A549 (cell line): ENCODE measurements at places on chromosomes 5 and 9.

- no peak for DNase-seq
Measured at GRCh38 chr5:51380603-51381207, 2.5 kb upstream of the ISL1 start.

DNA sequence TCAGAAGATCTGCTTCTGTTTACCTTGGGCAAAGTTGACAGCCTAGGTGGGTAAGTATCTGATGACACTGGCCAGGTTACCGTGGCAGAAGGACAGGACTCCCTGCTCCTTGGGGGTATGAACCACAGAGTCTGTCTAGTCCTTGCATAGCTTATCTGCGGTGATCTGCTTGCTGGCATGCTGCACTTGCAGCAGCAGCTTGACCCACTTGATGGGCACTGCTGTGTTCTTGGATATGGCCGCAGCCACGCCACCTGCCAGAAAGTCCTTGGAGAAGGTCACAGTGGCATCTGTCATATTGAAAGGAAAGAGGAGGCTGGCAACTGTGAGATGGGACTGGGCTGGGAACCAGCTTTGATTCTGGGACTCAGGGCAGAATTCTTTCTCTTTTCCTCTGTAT, 35.9 kb upstream of the POC5 start:
- no peak for DNase-seq

- peak; percentile 10 for DNase-seq
Measured at GRCh38 chr5:58545912-58546311, 37.0 kb upstream of the RAB3C start.

GRCh38 chr9:106862821-106863720, at the start of gene ZNF462:
TSS of gene ZNF462 (plus strand) at chr9:106863166. CDS start at chr9:106923384, 60,218 bp downstream.
- DNase-seq: peak; percentile 43

DNA sequence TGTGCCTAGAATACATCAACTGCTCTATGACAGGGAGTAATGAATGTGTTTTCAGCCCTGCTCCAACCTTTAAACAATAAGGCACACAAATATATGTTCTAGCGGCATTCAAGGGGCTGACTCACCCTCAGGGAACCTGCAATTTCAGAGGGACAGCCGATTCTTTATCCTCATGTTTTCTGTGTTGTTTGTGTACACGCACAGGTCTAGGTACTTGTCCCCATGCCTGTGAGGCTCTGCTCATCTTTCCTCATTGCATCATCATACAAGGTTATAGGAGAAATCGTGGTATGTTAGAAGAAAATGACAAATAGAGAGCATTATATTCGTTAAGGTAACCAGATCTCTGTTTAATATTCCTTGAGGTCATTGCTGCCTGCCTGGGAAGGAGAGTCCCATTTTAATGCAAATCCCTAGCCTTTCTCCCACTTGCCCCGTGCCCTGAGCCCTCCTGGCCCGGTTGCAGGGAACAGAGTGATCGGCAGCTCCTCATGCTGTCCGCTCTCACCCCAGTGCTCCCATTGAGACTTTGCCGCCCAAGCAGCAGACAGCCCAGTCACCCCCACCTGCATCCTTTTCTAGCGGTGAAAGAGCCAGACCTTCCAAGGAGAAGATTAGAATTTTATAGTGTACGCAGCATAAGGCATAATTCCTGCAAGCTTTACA, 14.6 kb downstream of the MAP1B start:
- DNase-seq: no peak

- no peak for DNase-seq
Measured at GRCh38 chr9:22718653-22719052, 272.0 kb downstream of the DMRTA1 start.

DNA sequence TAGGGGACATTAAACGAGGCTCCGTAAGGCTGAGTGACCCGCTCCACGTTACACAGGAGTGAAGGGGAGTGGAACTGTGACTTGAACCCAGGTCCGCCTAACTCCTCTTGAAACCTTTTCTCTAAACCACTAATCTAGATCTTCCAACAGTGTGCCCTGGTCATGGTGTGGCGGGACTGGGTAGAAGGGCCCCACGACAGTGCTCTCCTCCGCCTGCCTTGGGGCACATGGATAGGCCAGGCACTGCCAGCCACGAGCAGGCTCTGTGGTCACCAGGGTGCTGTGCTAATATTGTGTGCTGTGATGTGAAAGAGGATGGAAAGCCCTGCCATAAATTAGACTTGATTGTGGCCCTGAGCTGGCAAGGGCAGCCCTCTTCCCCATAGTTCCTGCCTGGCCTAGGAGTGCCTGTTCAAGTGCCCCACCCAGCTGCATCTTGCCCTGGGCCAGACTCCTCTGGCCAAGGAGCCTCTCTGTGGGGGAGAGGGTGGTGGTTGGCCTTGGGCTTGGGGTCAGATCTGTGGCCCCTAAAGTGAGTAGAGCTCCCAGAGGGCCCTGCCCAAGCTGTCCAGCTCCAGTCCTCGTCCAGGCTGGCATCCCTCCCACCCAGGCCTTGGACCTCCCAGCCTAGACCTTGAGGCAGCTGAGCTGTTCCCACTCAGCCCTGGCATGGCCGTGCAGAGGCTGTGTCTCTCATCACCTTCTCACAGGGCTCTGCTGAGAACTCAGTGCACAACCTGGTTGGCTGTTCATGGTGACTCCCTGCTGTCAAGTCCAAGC, 67.8 kb upstream of the TBC1D2 start:
- no peak for DNase-seq

DNA sequence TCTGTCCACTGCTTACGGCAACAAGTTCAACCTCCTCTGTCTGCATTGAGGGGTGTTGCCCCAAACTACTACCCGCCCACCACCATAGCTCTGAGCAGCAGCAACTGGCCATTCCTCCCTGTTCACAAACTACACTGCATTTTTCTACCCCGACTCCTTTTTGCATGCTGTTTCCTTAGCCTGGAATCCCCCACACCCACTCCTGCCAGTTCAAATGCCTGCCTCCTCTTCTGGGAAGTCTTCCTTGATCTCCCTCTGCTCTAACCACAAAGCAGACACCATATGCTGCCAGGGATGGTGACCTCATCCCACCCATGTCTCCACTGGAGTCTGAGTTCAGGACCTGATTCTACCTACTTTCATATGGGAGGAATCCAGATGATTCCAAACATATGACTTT, 13.3 kb downstream of the ALDH1B1 start:
- DNase-seq: no peak

DNA sequence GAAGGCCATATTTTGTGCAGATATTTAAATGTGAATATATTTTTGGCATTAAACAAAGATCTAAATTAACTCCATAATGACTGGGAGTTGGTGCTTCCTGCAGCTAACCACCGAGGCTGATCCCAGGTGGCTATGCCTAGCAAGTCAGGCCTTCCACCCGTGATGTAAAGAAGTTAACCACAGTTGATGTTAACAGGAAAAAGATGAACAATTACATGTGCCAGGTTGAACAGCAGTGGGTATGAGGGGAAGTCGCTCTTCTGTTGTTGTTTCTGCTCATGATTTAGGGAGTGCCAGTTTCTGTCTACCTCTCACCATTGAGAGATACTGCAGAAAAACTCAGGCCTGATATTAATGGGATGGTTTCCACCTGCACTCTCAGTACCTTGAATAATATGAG, 334.3 kb downstream of the EBF1 start:
- no peak for DNase-seq
